Temporal lobe (tissue), 4 donors: ENCODE measurements at places on chromosomes 2 and 18. TPM values are rescaled to one million over a fixed set of nuclear protein-coding genes. Genes with fewer than 3 reads are reported as not detected.

Gene DLX1
- total RNA-seq: 20.2 TPM

Gene HNRNPLL
- total RNA-seq: 66.1 TPM

Gene EGR4
- not detected for total RNA-seq

Gene DTNA
- 43.0 TPM for total RNA-seq
